Jurkat, Clone E6-1 (cell line): ENCODE measurements at places on chromosomes 5 and 9.

DNA sequence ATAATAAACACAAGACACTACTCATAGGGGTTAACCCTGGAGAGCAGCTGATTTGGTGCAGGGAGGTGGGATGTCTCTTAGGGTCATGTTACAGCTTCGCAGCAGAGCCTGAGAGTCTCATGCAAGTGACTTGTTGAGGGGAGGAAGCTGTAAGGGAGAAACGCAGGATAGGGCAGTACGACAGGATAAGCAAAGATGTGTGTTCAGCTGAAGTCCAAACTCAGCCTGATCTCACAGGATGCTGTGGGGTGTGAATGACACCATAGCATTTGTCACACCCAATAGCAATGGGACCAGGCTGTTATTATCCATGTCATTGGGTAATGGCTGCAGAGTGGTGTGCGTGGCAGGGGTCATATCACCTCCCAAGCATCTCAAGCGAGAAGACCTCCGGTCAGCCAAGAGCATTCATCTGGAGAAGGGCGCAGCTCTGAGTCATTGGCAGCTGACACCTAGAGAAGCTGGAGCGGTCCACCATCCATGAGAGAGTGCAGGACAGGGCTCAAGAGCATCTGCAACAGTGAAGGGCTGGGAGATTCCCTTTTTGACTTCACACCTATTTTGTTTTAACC is 49.2 kb upstream of the RPL26L1 start:
- DNase-seq, result no peak

GRCh38 chr5:3429962-3430361 is 165.7 kb upstream of the IRX1 start:
- no peak for DNase-seq

DNA sequence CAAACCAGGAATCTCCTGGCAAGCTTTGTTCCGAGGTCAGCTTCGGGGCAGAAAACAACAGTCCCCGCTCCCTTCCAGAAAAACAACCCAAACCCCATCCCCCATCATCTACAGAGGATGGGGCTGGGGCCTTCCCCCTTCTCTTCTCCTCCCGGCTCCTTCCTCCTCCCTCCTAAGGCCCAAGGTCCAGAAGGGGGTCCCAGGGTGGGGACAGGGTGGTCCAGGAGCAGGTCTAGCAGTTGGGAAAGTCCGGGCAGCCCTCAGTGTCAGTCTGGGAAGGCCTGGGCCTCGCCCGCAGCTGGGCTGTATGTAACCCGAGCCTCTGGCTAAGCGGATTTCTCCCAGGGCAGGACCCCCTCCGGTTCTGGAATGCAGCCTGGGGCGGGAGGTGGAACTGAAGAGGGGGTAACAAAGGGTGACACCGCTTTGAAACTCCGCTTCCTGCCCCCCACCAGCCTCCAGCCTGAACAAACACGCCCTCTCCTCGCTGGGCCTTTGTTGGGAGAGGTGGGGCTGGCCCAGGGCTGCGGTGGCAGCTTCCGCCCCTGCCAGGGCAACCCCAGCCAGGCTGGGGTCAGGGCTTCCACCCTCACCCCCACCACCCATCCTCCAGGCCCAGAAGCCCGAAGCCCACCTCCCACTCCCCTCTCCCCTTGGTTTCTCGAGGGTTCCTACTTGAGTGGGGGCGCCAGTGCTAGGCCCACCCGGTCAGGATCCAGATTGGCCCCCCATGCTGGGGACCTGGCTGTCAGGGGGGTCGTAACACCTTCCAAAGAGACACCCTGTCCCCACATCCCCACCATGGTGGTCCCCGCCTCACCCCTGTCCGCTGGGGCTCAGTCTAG is 63.5 kb downstream of the C9orf50 start:
- no peak for DNase-seq

- DNase-seq, result peak; percentile 89
Observed at GRCh38 chr9:127166651-127167524, 44.5 kb upstream of the ANGPTL2 start.

DNA sequence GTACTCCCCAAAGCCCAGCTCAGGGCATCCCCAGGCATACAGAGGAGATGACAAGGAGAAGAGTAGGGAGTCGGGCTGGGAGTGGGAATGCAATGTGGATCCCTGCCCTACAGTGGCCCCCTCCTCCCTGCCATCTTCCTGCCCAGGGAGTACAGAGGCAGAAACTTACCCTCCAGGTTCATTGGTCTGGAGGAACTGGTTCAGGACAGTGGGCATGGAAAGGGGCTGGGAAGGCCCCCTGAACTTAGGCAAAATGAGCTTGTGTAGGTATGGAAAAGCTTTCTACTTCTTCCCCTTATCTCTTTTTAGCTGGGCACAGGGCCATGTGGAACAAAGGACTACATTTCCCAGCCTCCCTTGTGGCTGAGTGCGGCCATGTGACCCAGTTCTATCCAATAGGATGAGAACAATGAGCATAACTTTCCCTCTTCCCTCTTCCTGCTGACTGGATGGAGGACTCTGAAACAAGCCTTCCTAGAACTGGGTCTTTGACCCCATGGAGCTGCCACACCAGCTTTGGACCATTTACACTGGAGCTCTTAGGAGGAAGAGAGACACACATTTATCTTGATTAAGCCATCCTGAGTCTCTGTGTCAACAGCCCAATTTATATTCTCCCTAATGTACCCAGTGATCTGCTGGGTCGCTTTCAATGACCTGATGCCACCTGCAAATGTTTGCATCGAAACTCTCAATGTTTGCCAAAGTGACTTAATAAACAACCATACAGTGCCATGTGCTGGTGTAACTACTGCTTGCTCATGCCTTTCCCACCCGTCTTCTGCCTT is 25.0 kb upstream of the HMCN2 start:
- peak; percentile 69 for DNase-seq

- DNase-seq, result no peak
Observed at GRCh38 chr5:94310833-94311232, 307.6 kb downstream of the KIAA0825 start.

- DNase-seq, result no peak
Observed at GRCh38 chr5:138523406-138523805, 19.6 kb downstream of the ETF1 start.

- DNase-seq, result no peak
Observed at GRCh38 chr5:151202381-151203139, 21.3 kb downstream of the CCDC69 start.

DNA sequence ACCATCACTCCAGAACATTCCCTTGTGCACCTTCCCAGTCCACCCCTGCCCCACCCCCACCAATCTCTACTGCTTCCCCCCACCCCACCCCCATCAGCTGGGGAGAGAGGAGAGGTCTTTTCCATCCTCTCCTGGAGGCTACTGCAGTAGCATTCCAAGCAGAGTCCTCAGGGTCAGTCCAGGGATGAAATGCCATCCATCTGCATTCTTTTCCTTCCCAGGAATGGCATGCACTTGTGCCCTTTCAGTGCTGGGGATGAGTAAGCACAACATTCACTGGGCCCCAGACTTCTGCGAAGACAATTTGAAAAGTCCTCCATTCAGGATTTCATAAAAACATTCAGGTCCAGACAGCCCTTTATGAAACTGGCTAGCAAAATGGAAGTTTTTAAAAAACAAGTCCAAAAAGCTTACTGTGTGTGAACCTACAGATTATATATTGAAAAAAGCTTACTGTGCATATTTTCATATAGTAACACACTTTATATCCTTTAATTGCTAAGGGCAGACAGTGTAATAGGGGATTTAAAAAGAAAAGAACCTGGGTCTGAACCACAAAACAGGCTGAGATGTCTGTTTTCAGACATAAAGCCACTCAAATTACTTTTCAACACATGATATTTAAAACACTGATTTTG is 50.0 kb upstream of the GOLPH3 start:
- no peak for DNase-seq

- no peak for DNase-seq
Observed at GRCh38 chr9:4748612-4749011, 7.6 kb upstream of the AK3 start.

- no peak for DNase-seq
Observed at GRCh38 chr9:104287253-104287878, 193.3 kb downstream of the SMC2 start.

DNA sequence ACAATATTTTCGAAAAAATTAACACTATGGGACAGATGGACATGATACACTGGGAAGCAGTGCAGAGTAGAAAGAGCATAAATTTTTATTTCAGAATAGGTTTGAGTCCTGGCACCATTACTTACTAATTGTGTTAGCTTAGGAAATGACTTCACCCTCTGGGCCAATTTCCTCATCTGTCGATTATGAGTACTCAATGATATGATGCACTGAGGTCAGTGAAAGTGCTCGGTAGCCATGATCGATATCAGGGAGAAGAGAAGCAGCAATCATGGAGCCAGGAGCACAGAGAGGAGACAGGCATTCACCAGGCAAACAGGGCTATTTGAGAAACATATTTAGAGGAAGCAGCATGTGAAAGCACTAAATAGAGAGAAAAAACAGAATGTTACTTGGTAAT is 29.4 kb downstream of the NR6A1 start:
- no peak for DNase-seq

DNA sequence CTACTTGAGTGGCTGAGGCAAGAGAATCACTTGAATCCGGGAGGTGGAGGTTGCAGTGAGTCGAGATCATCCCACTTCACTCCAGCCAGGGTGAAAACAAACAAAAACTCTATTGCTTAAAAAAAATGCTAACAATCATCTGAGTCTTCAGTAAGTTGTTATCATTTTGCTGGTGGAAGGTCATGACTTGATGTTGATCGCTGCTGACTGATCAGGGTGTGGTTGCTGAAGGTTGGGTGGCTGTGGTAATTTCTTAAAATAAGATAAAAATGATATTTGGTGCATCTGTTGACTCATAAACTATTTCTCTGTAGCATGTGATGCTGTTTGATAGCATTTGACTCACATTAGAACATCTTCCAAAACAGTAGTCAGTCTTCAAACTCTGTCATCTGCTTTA is 349.4 kb upstream of the PAPPA start:
- no peak for DNase-seq

DNA sequence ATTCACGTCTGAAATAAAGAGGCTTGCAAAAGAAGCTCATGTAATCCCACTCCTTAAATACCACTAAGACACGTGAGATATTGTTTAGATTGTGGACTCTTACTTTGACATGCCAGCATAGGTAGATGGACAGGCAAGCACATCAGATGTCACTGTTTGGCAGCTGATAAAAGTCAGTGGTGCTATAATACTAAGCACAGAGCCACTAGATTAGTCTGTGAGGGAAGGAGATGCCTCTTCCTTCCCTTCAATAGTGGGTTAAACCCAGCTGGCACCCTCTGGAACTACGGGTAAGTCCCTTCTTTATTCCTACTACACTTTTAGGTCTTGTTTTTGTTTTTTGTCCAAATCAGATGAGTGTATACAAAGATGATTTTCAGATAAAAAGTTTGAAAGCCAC is at the start of gene MYOT:
MYOT (plus strand) TSS at position 197 of the 400 bp plus-strand sequence. CDS start 2,792 bp downstream, outside the sequence.
- no peak for DNase-seq

GRCh38 chr9:94112716-94113465 is 28.6 kb downstream of the PTPDC1 start:
- no peak for DNase-seq

DNA sequence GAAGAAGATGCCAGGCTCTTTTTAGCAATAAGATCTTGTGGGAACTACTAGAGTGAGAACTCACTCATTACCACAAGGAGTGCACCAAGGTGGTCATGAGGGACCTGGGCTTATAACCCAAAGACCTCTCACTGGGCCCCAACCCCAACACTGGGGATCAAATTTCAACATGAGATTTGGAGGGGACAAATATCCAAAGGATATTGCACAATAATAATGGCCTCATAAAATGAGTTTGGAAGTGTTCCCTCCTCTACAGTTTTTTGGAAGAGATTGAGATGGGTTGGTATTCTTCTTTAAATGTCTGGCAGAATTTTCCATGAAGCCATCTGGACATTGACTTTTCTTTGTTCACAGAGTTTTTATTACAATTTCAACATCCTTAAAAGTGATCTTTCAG is 38.0 kb upstream of the FAM120A start:
- no peak for DNase-seq

DNA sequence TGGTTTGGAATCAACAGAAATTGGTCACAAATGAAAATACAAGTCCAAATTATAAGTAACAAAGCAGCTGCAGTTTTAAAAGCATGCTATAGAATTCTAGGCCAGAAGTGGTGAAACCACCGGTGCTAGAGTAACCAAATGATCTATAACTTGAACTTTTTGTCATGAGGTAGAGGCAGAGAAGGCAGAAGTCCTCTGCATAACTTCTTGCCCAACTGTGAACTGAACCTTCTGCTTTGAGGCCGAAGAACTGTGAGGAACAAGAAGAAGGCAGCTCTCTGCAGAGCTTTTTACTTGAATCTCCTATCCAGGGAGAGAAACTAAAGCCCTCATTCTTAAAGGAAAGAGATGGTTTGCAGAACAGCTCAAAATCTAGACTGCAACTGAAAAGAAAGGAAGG is 36.2 kb upstream of the TENT2 start:
- DNase-seq, result no peak

DNA sequence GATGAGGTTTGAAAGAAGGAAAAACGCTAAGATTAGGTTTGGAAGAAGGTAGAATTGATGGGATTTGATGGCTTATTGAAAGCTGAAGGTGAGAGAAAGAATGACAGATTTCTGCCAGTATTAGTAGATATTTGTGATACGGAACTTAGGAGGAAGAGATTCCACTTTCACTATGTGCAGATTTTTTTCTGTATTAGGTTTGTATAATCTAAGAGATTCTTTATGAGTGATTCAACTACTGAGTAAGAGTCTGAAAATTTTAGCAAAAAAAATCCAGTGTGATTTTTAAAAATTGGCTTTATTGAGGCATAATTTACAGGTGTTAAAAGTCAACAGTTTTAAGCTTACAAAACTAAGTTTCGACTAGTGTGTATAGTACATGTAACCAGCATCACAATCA is 54.1 kb downstream of the AP3S1 start:
- no peak for DNase-seq

GRCh38 chr5:11719888-11720481 is 184.3 kb downstream of the CTNND2 start:
- peak; percentile 51 for DNase-seq

- DNase-seq, result peak; percentile 17
Observed at GRCh38 chr5:53381-54174, 38.4 kb upstream of the PLEKHG4B start.

DNA sequence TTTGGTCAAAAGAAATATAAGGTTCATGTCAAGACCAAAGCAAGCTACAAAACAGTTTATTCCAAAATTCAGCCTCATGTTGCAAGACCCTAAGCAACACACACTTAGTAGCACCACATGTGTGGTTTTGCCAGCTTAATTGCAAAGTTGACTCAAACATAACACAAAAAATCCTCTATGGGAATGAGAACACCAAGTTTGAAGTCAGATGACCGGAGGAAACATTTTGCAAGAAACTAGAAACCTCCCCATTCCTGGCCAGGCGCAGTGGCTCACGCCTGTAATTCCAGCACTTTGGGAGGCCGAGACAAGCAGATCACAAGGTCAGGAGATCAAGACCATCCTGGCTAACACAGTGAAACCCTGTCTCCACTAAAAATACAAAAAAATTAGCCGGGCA is 261.8 kb downstream of the EBF1 start:
- DNase-seq, result no peak
